Foreskin keratinocyte (primary cell): ENCODE measurements at places on chromosomes 16 and 17. TPM values are rescaled to one million over a fixed set of nuclear protein-coding genes. Genes with fewer than 3 reads are reported as not detected.

The MPV17L gene
- 0.54 and 1.3 TPM in 2 replicates for total RNA-seq

DNA sequence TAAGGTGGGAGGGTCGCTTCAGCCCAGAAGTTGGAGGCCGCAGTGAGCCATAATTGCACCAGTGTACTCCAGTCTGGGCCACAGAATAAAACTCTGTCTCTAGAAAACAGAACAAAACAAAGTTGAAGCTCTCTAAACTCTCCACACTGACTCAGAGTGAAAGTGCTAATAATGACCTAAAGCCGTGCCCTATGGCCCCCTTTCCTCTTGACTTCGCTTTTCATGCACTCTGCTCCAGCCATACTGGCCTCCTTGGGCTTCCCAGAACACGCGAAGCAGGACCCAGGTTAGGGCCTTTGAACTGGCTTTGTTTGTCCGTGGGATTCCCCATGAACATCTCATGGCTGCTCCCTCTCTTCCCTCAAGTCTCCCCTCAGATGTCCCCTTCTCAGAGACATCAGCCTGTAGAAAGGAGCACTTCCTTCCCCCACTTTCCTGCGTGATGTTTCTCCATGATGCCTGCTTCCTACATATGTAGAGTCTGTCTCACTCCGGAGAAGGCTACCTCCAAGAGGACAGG lies 18.6 kb upstream of the SPN start:
- DNase-seq, result no peak

DNA sequence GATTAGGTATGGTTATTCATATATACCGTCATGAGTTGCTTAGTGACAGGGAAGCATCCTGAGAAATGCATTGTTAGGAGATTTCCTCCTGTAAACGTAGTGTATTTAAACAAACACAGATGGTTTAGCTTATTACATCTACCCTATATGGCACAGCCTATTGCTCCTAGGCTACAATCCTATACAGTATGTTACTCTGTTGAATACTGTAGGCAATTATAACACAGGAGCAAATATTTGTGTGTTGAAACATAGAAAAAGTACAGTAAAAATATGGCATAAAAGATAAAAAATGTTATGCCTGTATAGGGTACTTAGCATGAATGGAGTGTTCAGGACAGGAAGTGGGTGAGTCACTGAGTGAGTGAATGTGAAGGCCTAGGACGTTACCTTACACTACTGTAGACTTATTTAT lies 157.7 kb downstream of the CDH11 start:
- DNase-seq, result peak; percentile 59

DNA sequence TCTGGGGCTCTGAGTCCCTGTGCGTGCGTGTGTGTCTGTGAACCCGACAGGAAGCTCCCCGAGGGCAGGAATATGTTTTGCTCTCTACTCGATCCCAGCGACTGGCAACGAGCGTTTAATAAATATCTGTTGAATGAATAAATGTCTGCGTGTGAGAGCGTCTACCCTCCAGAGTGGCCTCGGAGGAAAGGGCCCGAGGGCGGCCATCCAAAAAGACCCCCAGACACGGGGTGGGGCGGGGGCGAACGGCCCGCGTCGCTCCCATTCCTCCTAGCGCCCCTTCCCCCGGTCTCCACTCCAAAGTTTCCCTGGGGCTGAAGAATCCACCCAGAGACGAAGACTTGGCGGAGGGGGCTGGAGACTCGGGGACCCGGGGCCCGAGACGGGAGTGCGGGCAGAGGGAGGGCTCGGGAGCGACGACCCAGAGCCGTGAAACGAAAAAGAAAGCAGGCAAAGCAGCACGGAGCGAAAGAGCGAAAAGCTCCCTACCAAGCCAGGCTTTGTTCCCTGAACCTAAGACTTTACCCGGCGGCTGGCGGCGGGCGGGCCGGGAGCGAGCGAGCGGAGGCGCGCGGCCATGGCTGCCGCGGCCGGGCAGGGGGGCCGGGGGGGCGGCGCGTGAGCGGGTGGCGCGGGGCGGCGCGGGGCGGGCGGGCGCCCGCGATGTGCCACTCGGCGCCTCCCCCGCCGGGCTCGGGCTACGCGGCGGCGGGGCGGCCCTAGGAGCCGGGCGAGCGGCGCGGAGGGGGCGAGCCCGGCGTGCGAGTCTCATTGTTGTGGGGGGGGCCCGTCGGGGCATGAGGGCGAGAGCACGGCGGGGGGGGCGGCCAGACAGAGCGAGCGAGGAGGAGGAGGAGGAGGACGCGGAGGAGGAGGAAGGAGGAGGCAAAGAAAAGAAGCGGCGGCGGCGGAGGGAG lies at the start of gene MLLT6:
MLLT6 (plus strand) TSS at position 668 of the 917 bp plus-strand sequence. CDS start 360 bp downstream, outside the sequence.
- DNase-seq, result peak; percentile 57

DNA sequence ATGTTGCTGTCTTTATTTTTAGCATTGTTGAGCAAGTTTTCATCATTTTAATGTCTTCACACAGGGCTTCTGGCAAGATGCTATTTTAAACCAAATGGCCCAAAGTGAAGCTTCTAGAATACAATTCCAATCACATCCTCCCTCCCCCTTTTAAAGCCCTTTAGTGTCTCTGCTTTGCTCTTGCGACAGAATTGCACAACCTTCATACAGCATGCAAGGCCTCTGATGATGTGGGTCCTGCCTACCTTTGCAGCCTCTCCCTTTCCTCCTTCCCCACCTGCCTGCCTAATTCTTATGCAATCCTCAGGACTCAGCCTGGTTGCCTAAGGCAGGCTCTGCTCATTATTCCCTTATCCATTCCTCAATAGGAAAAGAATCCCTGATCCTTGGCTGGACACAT lies 381.7 kb downstream of the SLC39A11 start:
- peak; percentile 76 for DNase-seq

DNA sequence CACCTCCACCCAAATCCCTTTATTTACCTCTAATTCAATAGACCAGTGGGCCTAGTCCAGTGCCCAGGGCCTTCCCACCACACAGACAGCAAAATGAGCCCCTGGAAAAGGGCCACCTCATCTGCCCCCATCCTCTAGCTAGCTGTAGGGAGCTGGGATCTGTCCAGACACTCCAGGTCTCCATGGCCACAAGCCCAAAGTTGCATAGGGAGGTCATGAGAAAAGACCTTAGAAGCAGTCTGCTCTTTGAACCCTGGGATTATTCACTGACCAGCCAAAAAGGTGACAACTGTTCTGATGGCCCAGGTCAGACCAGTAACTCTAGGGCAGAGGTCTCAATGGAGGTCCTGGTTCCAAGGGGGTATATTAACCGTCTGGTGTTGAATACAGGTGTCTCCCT lies 2.0 kb downstream of the CUEDC1 start:
- no peak for DNase-seq

The RPH3AL gene
- 0.41 and 0.60 TPM in 2 replicates for total RNA-seq

GRCh38 chr17:4936436-4936835 lies 3.4 kb downstream of the SLC25A11 start:
- no peak for DNase-seq

DNA sequence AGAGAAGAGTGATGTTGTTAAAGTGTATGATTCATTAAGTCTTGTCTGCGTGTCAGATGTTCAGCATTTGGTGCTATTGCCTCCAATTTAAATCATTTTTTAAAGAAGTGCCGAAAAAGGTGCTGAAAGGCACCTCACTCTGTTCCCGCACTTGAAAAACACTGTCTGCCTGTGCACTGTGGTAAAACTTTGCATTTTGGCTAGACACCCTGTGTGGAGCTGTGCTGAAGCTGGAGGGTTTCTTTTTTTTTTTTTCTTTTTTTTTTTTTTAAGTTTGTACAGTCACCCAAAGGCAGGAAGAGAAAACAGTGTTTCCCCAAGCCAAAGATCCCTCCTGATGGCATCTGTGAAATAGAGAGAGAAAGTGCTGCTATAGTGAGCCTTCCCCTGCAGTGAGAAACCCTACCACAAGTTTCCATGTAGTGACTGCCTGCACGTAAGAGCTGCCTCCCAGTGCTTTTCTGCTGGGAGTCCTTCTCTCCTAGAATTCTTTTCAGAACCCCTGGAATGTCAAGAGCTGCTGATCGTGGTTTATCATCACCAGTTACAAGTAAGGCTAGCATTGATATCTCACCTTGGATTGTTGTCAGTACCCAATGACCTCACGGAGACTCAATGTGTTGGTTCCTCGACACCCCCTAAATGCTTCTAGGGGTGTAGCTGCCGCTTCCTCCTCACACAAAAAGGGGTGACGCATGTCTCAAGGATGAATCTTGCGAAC lies 116.0 kb upstream of the SOX9 start:
- no peak for DNase-seq

DNA sequence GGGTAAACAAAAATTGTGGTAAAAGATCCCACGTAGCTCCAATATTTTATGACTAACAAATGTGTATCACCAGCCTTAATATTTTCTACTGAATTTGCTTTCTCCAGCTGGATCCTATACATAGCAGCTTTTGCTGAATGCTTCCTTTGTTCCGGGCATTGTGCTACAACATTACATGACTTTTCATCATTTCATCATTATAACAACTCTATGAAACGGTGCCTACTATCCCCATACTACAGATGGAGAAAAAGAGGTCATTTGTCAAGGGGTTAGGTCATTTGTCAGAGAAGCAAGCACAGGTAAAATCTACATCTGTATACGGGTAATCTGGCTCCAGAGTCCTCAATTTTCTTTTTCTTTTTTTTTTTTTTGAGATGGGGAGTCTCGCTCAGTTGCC lies 74.3 kb downstream of the KANSL1 start:
- DNase-seq, result no peak

The TPSB2 gene
- not detected in 2 replicates for total RNA-seq

The SMIM22 gene
- 47.9 and 80.8 TPM in 2 replicates for total RNA-seq

The NPIPA3 gene
- total RNA-seq, result 4.0 and 5.1 TPM in 2 replicates

The AANAT gene
- total RNA-seq, result not detected in 2 replicates

GRCh38 chr17:62791235-62791734 lies 16.8 kb downstream of the MARCHF10 start:
- DNase-seq, result peak; percentile 48

The CLEC19A gene
- total RNA-seq, result not detected in 2 replicates

GRCh38 chr17:32777436-32777835 lies 99.5 kb downstream of the MYO1D start:
- peak; percentile 49 for DNase-seq

DNA sequence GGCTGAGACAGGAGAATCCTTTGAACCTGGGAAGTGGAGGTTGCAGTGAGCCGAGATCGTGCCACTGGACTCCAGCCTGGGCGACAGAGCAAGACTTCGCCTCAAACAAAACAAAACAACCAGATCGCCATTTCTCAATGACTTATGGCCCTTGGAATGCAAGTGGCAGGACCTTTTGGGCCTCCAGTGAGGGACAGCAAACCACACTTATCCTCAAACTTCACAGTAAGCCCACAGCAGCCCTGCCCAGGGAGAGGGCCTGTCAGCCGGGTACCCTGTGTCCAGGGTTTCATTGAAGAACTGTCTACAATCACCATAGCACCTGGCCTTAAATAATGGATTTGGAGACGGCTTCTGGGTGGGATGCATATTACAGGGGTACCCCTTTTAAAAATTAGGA lies 11.7 kb downstream of the TRAF4 start:
- DNase-seq, result no peak

The MT1G gene
- total RNA-seq, result 1.7 and 8.3 TPM in 2 replicates

DNA sequence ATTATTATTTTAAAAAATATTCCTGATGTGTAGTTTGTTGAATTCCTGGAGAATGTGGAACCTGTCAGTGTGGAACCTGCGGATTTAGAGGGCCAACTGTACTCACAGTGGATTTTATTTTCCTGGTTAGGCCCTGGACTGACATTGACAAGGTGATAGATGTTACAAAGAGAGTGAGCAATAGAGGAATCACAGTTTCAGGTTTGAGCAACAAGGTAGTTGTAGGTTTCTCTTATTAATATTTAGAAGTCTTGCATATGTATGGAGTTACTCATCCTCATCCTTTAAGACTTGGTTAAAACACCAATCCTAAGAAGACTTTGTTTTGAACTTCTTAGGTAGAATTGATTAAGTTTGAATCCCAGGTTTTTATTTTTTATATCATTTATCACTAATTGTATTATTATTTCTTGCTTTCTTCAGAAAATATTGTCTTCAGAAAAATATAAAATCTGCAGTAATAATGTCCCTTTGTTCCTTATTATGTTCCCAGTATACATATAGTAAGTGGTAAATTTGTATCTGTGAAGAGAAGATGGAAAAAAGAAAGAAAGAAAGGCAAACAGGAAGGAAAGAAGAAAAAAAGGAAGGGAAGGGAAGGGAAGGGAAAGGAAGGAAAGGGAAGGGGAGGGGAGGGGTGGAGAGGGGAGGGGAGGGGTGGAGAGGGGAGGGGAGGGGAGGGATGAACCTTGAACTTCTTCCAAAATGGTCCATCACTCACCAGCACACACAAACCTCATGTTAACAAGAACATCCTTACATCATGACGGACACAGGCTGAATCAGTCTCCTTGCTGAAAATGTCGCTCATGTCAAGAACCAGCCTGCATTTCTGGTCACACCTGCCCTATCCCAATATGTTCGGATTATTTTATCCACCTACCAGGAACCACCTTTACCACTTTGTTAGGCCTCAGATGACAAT lies 867.2 kb downstream of the CDH11 start:
- peak; percentile 59 for DNase-seq

DNA sequence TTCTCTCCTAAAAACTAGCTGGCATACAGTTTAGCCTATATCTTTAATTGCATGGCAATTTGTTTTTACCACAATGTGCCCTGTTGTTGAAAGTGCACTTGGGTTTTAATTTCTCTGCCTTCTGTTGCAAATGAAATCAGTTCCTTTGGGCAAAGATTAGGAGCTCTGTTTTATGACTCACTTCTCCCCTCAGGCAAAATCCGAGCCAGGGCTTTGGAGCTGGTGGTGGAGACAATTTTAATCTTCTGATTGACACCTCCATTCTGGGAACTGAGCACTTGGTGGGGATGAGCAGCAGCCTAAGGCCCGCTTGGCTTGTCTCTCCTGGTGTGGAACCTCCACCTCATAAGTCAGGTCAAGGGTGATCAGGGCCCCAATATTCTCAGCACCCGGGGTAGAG lies 13.3 kb upstream of the MYH8 start:
- DNase-seq, result peak; percentile 30

GRCh38 chr17:81480140-81481072 lies 32.2 kb downstream of the ACTG1 start:
- DNase-seq, result peak; percentile 28

GRCh38 chr17:27540318-27541101 lies 84.3 kb downstream of the KSR1 start:
- no peak for DNase-seq

- no peak for DNase-seq
These were observed 6.7 kb upstream of the SLC25A39 start for GRCh38 chr17:44331249-44331760.

- peak; percentile 62 for DNase-seq
These were observed 235.9 kb downstream of the FOXL1 start for GRCh38 chr16:86814256-86814655.

The TLCD3B gene
- 0.07 TPM in 1 of 2 replicates, not detected in the other for total RNA-seq

The TNFSF13 gene
- 2.4 and 2.6 TPM in 2 replicates for total RNA-seq

- no peak for DNase-seq
These were observed 26.8 kb downstream of the SGSM2 start for GRCh38 chr17:2363851-2364762.
